ENCODE measurements at places on chromosomes 7 and 10.

GRCh38 chr7:147196481-147196880 is 1079.9 kb downstream of the CNTNAP2 start:
- no peak for DNase-seq

- DNase-seq: no peak
Measured at GRCh38 chr7:150931199-150931869, 46.8 kb downstream of the KCNH2 start.

GRCh38 chr7:38291650-38292049 is 18.2 kb upstream of the TARP start:
- DNase-seq: no peak

DNA sequence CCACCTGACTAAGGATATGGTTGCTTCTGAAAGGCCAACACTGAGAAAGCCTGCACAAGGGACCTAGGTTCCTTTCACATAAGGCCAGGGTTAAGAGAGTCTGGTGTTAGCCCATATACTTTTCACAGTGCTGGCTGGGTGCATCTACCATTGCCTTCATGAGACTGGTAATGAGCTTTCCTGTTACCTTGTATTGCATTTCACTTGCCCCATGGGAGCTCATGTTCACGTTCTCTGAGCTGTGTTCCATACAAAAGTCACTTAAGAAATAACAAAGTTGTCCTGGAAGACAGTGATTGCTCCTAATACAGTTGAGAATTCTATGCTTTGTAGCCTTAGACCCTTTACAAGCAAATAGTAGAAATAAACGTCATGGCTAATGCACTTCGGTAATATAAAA is 337.8 kb upstream of the TEX47 start:
- DNase-seq: no peak

DNA sequence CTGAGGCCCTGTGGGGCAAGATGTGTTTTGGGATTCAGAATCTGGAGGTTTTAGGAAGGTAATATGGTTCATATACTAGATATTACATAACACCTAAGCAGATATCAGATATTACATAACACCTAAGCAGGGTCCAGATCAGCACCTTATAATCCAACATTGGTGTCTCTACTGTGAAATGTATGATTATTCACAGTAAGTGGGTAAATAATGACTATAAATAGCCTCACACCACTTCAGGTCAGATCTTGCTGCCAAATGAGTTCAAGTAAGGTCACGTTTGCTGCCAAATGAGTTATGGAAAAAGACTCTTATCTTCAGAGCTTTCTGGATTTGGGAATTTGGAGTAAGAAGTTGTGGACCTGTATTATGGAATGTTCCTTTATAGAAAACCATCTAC is 14.6 kb downstream of the ADRB1 start:
- no peak for DNase-seq

All from activated naive CD4-positive, alpha-beta T cell treated with anti-CD3 and anti-CD28 coated beads, Interleukin-2, amount 50 U/mL, for 16 hours (primary cell).